Activated CD4-positive, CD25-positive, alpha-beta regulatory T cell (primary cell): ENCODE measurements at places on chromosomes 4 and X.

DNA sequence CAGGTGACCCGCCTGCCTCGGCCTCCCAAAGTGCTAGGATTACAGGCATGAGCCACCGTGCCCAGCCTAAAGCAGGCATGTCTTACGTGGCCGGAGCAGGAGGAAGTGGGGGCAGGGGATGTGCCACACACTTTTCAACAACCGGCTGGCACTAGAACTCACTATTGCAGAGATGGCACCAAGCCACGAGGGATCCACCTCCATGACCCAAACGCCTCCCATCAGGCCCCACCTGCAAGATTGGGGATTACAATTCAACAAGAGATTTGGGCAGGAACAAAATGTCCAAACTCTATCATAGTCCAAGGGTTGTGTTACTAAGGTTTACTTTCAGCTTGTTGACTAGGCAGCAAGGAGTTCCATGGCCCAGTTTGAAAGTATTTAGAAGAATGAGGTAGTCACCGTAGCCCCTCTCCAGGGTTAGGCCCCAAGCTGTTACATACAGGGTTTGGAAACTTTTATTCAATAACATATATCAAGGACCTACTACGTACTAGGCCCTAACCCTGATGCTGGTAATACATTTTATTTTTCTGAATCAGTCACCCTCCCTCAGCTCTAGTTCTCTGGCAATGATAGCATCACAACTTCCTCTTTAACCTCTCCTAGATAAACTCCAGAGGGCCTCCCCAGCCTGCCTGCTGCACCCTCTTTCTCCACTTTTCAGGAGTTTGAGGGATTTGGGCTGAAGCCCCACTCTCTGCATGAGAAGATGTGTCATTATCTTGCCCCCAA is 18.0 kb upstream of the TBC1D14 start:
- DNase-seq: no peak

DNA sequence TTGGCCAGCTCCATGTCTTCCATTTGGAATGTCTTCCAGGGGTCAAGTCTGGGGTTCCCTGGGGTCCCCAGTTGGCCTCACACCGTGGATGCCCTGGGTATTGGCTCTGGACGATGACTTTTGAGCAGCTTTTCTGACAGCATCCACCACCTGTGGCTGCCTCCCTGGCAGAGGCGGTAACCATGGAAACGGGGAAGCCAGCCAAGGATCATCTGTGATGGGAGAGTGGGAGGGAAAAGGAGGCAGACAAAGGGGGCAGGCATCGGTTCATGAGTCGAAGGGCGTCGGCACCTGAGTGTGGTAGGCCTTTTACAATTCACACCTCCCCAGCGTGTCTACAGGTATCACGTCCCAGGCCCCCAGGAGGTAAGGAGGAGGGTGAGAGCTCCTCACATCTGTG is 152.2 kb downstream of the ASMT start:
- DNase-seq: no peak

DNA sequence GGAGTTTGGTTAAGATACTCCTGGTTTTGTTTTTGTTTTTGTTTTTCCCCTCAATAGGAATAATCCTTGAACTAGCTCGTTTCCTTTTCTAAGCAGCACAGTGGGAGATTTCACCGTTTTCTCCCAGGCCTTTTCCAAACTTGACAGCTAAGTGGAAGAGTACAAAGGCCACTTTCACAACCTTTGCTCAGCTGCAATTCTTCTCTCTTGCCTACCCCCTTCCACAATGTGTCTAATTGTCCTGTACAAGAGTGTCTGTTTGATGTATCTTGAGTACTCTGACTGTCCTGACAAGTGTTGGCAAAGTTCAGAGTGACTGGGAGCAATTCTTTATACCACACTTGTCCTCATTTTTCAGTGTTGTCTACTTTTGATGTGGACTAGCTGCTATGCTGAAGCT is 674.3 kb upstream of the AMOT start:
- no peak for DNase-seq

DNA sequence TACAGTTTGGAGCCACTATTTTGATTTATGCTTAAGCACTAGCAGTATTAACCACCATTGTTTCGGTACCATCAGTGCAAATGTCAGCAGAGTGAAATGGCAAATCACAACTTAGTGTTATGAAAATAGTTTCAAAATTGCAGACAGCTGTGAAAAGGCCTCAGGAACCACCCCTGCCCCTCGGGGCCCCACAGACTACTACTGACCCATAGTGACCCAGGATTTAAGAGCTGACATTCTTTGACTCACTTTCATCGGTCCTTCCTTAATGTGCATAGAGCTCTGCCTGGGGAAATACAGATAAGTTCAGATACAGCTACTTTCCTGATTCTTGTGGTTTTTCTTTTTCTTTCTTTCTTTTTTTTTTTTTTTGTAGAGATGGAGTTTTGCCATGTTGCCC is 3.3 kb upstream of the BBS7 start:
- no peak for DNase-seq

GRCh38 chrX:154350429-154351182 is 23.8 kb downstream of the FLNA start:
- no peak for DNase-seq

DNA sequence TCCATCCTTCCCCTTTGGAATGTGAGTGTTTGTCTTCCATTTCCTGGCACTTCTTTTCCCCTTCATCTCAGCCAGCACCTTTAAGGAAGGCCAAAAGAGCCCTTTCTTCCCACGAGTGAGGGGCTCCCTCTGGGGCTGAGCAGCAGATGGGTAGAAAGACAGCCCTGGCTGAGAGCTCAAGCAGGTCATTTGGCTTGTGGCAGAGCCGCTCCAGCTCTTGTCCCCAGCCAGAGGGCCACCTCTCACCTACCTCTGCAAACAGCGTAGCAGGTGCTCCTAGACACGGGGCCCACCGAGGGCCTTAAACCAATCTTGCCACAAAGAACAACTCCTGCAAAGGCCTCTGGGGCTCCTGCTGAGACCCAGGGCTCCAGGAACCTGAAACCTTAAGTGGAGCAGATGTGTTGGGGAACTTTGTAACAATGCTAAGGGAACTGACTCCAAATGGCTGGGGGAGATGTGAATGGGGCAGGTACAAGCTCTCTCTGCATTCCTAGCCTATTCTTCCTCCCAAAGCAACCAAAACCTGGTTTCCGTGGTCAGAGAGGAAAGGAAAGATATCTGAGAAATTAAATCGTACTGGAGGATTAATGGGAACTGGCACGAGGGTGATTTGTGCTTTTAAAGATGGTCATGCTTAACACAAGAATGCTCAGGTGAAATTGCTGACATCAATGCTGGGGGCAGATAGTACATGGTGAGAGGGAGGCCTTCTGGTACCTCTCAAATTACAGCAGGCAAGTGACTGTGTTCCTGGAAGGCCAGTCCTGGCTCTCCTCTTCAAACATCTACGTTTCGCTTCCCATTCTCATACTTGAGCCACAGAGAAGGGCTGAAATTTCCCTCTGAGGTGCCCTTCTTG is 27.0 kb downstream of the TFDP3 start:
- DNase-seq: no peak

DNA sequence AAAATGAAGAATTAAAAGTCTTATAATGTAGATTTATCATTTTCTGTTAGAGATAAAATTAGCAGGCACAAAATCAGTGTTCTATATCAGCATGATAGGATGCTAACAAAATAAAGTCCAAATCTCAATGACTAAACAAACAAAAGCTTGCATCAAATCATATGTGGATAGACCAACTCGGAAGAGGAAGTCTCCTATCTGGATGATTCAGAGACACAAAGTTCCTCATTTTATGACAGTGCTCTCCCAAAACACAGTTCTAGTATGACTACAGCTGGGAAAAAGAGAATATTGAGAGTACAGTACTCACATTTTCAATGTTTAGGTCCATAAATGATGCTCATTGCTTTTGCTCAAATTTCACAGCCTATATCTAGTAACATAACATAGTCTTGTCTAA is 376.1 kb upstream of the CTSO start:
- no peak for DNase-seq

DNA sequence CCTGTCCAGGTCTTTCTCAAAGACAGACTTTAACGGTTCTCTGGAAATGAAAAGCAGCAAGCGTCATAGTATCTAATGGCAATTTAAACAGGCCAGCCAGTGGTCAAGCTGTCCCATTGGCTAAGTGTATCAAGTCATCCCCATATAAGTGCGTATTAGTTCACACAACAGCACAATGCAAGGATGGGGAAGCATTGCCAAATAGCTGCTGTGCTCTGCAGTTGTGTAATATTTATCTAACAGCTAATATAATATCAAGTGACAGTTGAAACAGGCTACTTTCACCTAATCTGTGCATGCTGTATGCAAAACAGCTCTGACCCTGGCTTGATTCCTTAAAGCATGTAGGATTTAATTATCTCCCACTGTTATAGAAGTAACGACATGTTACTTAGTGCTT is 134.8 kb upstream of the PPARGC1A start:
- DNase-seq: no peak

DNA sequence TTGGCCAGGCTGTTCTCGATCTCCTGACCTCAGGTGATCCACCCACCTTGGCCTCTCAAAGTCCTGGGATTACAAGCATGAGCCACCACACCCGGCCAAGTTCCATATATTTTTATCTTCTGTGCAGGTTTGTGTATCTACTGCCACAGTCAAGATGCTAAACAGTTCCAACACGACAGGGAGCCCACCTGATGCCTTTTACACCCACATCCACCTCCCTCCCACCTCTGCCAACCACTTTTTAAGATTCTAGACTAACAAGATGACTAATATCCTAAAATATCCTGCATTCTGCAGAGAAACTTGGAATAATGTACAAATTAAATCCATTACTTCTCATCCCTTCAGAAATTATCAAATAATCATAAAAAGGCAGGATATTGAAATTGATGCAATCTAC is 19.3 kb upstream of the RPL34 start:
- DNase-seq: no peak

DNA sequence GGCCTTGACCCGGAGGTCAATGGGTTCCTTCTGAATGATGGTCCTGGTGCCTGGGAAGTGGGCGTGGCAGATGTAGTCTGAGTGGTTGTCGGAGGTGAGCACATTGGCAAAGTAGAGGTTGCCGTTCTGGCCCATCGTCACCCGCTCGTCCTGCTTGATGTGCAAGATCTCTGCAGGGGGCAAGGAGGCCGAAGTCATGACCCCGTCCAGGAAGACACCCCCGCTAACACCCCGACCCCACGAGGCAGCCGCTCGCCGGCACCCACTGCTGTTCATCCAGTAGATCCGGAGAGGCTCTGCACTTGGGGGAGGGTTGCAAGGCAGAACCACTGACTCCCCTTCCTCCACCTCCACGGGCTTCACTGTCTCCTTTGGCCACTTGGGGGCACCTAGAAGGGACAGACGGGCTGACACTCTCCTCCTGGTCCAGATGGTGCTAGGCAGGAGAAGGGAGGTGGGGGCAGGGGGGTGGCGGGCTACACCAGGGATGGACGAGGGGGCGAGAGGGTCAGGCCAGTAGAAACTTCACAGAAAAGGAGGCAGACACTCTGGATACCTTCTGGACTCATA is 15.1 kb downstream of the L1CAM start:
- no peak for DNase-seq

- no peak for DNase-seq
Observed at GRCh38 chrX:72121383-72121782, 10.3 kb downstream of the RTL5 start.

DNA sequence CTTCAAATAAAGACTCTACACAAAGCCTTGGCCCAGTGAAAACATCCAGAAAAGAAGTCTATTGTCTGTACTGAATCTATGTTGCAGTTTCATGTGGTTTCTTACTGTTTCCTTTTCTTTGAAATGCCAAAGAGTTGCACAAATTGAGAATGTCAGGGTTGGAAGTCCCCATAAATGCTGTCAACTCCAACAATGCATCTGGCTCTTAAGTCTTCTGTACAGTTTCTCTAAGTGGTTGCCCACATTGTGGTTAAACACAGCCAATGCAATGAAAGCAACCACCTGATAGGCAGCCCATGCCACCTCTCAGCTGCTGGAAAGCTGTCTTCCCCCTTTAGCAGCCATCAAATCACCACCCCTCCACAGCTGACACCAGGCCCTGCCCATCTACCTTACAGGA is 67.2 kb upstream of the C1GALT1C1 start:
- no peak for DNase-seq

DNA sequence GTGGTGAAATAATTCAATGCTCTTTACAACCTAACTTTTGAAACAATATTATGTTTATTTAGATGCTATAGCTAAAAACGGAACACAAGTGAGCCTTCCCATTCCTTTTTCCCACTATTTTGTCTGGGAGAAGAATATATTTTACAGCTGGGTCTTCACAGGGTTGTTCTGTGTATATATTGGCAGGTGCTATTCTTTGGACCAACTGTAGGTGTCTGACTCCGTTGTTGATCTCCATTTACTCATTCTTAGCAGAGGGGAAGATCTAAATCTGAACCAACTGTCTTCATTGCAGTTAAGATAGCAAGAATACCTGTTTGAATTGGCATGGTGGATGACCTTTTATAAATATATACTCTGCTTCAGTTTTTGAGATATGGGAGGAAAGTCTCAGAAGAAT is 257.4 kb downstream of the CFAP299 start:
- no peak for DNase-seq

DNA sequence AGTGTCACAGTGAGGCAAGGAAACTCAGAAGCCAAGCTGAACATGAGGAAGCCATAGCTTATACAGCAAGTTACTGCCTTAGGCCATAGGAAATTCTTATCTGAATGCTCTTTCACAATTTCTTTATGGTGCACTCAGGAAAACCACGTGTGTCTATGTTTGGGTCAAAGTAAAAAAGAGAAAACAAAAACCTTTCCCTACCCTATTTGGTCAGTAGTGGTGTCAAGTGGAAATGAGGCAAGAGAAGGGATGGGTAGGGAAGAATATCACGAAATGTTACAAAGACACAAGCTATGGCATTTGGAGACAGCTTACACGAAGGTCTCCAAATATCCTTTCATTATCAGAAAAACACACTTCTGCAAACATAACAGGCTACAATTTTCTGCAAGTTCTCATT is 83.4 kb upstream of the INPP4B start:
- no peak for DNase-seq

- DNase-seq: no peak
Observed at GRCh38 chrX:28609003-28609402, 21.8 kb downstream of the IL1RAPL1 start.

- DNase-seq: no peak
Observed at GRCh38 chrX:30895370-30895769, 6.3 kb upstream of the TAB3 start.

- DNase-seq: no peak
Observed at GRCh38 chrX:74383611-74384010, 37.7 kb upstream of the SLC16A2 start.

- no peak for DNase-seq
Observed at GRCh38 chr4:124631760-124632159, 80.8 kb downstream of the ANKRD50 start.

DNA sequence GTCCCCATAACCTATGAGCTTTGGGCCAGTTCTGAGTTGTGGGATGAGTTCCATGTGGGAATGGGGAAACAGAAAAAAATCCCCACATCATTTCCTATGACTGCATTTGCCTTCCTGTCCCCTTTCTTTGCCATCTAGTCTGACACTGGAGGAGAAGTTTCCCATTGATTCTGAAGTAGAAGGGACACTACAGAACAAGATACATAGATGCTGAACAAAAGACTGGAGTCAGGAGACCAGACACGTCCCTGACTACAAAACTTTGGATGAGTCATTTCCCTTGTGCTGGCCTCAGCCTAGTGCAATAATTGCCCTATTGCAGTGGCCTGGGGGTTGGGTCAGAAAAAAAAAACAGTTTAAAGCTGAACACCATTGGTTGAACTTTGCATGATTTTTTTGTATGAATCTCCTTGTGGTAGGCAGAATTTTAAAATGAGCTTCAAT is 22.1 kb downstream of the BEX3 start:
- no peak for DNase-seq

GRCh38 chrX:139831675-139832456 is 101.0 kb downstream of the ATP11C start:
- no peak for DNase-seq
